Activated T-cell treated with anti-CD3 and anti-CD28 coated beads, Interleukin-2, amount 50 U/mL, for 48 hours (primary cell): ENCODE measurements at places on chromosomes 16 and 17.

- no peak for DNase-seq
These were observed 559.2 kb downstream of the KCNJ18 start for GRCh38 chr17:22251498-22251897.

- no peak for DNase-seq
These were observed 12.7 kb downstream of the NDUFAF8 start for GRCh38 chr17:81251709-81252301.

DNA sequence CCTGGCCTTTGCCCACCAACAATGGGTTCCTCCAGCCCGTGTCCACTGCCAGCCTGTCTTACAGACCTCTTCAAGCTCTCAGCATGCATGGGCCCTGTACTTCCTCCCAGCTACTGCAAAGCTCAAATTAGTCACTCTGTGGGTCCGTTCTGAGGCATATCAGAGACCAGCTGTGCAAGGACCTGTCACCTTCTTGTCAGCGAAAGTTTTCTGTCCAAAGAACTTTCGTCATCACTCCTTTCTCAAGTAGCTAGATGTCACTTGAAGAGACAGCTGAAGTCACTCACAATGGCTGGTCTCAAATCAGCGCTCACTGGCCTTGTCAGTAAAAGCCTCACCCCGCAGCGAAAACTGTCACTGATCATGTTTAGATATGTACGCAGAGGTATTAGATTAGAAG is 91.4 kb upstream of the DYNLRB2 start:
- no peak for DNase-seq

DNA sequence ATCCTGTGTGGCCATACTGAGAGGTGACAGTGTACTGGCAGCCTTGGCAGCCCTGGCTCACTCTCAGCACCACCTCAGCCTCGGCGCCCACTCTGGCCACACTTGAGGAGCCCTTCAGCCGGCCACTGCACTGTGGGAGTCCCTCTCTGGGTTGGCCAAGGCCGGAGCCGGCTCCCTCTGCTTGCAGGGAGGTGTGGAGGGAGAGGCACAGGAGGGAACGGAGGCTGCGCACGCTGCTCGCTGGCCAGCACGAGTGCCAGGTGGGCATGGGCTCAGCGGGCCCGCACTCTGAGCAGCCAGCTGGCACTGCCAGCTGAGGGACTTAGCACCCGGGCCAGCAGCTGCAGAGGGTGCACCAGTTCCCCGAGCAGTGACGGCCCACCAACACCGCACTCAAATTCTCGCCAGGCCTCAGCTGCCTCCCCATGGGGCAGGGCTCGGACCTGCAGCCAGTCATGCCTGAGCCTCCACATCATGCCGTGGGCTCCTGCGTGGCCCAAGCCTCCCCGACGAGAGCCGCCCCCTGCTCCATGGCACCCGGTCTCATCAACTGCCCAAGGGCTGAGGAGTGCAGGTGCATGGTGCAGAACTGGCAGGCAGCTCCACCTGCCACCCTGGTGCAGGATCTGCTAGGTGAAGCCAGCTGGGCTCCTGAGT is 184.4 kb upstream of the TOX3 start:
- no peak for DNase-seq

GRCh38 chr16:80174416-80174815 is 366.4 kb upstream of the DYNLRB2 start:
- no peak for DNase-seq

- no peak for DNase-seq
These were observed 2.3 kb downstream of the DPEP2NB start for GRCh38 chr16:68013440-68013839.

- no peak for DNase-seq
These were observed 2.4 kb downstream of the AOC2 start for GRCh38 chr17:42846594-42847280.

- peak; percentile 39 for DNase-seq
These were observed 631 bp downstream of the TRAF7 start for GRCh38 chr16:2155977-2156848.

DNA sequence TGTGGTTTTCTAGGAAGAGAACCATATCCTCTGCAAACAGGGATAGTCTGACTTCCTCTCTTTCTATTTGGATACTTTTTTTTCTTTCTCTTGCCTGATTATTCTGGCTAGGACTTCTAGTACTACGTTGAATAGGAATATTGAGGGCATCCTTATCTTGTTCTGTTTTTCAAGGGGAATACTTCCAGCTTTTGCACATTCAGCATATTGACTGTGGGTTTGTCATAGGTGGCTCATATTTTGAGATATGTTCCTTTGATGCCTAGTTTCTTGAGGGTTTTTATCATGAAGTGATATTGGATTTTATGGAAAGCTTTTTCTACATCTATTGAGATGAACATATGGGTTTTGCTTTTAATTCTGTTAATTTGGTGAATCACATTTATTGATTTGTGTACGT is 269.8 kb downstream of the MAP2K6 start:
- DNase-seq, result no peak

- peak; percentile 33 for DNase-seq
These were observed 1.8 kb downstream of the ZNRF1 start for GRCh38 chr16:75000481-75001081.

DNA sequence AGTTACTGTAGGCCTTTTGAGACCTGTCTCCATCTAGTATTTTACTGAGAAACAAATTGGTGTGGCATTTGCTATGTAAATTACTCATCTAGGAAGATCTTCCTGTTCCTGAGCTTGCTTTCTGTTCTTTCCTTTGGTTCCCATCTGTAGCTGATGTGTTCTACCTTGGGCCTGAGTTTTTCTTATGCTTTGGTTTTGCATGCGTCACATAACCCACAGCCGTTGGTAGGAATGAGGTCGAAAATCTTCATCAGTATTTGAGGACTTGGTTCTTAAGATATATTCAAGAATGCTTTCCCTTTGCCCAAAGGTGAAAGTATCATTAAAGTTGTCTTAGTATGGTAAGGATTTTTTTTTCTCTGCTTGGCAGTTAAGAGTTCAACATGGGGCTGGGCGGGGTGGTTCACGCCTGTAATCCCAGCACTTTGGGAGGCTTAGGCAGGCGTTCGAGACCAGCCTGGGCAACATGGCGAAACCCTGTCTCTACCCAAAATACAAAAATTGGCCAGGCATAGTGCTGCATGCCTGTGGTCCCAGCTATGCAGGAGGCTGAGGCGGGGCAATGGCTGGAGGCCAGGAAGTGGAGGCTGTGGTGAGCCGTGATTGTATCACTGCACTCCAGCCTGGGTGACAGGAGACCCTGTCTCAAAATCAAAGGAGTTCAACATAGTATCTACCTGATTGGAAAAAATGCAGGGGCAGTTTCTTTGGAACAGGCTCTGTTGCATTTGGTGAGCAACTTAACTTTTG is 28.8 kb downstream of the IST1 start:
- DNase-seq, result no peak

DNA sequence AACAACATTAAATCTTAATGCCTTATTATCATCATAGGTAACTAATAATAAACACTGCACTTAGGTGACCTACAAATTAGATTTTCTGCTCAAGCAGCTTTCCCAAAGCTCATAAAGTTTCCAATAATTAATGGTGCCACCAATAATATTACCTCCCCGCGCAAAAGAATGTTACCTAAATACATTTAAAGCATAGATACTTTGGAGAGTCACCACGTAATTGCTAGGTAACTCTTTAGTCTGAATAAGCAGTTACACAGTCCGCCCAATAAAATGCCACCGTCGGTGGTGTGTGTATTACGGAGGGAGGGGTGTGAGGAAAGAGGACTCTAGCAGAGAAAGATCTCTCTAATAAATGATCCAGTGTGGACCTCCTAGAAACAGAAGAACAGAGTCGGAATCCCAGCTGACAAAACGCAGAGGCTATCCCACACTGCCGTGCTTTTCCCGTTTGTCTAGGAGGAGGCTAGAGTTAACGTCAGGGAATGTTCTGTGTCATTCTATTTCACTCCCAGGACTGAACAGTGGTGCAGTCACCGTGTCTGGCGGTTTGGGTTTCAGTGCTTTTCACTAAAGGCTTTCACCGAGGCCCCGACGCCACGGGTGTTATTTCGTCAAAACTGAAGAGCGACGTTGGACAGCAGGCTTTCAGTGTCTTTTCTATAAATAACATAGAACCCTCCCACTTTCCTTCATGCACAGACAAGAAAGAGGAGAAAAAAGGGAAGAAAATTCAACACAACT is 630 bp downstream of the RNFT1 start:
- peak; percentile 71 for DNase-seq

GRCh38 chr17:40664582-40665333 is at the start of gene KRT222:
Gene KRT222, minus strand, starts transcription at chr17:40665177. Its CDS starts 78 bp downstream, at chr17:40665099.
- no peak for DNase-seq

- DNase-seq, result no peak
These were observed 24.1 kb downstream of the GNPTG start for GRCh38 chr16:1375741-1376410.

GRCh38 chr17:37744961-37745800 is at the start of gene HNF1B:
Gene HNF1B, minus strand, starts transcription at chr17:37745059. Its CDS starts 175 bp downstream, at chr17:37744884.
- peak; percentile 34 for DNase-seq

DNA sequence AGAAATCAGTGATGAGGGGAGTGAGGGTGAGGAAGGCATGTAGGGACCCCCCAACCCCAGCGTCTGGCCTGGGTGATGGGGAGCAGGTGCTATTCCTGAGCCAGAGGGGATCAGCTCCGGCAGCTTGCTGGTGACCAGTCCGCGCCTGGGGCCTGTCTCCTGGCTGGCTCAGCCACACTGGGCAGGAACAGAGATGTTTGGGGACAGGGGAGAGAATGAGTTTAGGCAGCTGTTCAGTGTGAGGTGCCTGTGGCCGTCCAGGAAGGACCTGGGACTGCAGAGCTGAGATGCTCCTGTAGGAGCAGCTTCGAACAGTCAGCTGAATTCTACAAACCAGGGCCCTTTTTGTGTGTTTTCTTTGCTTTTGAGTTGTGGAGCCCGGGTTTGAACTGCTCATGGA is 23.2 kb upstream of the SPNS2 start:
- DNase-seq, result no peak

DNA sequence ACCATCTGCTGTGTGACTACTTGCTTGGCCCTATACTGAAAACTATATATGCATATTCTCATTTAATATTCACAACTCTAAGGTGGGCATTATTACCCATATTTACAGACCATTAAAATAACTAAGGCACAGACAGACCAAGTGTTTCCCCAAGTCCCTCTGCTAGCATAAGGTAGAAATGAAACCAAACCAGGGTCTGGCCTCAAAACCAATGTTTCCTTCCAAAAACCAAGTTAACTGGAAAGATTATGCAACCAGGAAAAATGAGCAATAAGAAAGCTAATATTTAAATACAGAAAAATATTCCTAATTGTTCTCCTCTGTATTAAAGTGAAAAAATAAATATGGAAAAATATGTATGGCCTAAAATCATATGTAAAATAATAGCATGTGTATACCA is 50.1 kb downstream of the XPO6 start:
- DNase-seq, result no peak

DNA sequence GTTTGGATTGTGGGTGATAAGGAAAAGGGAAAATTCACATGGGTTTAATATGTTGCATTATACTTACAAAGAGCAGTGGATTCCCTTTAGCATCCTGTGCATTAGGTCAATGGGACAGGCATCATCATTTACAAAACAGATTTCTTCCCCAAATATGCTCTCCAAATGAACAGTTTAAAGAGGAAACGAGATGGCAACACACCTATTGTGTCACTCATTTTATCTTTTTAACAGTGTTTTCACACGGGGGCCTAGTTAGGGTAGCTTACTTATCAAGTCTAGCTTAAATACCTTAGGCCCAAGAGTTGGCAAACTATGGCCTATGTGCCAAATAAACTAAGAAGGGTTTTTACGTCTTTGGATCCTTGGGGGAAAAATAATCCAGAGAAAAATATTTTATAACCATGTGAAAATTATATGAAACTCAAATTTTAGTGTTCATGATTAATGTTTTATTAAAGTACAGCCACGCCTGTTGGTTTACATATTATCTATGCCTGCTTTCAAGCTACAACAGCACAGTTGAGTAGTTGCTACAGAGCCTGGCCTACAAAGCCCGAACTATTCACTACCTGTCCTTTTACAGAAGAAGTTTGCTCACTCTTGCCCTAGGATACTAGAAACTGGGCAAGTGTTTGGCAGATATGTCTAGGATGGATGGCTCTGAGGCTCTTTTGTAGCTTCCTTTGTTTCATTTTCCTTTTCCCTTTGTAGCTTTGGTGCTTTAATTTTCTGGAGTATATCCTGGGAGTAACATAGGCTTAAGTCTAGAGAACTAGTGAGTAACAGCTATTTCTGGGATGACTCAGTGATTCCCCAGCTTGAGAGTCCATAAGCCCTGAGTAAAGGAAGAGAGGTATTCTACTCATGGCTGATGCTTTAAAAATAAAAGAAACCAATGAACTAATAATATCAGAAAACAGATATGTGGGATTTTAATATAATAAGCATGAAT is 12.4 kb downstream of the NUP93 start:
- no peak for DNase-seq

DNA sequence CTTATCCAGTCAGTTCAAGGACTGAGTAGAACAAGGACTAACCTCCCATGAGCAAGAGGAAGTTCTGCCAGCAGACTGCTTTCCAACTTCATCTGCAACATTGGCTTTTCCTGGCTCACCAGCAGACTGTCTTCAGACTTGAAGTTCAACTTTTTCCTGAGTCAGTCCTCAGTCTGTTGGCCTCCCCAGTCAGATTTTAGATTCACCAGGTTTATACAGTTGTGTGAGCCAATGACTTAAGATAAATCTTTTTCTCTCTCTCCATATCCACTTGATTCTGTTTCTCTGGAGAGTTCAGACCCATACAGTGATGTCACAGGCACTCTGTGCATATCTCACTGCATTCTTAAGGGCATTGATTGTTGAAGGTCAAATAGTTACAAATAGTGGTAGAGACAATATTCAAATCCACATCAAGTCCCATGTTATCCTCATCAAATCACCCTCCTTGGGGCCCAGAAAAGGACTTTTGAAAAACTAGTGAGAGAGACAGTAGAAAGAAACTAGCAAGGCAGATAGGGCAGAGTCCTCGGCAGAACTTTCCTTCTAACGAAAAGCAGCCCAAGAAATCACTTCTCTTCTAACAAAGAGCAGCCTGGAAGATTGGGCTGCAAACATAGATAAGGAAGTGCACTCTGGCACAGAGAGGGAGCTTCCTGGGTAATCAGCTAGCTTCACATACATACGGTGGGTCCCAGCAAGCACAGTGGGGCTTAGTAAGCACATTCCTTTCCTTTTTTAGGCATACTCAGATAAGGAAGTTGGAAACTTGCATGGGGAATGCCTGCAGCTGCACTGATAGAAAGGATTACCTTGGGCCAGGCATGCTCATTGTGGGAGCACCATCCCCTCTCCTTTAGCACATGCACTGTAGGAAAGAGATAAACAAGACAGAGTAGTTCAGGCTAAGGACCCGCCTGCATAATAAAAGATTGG is 132.3 kb upstream of the FAM20A start:
- no peak for DNase-seq

DNA sequence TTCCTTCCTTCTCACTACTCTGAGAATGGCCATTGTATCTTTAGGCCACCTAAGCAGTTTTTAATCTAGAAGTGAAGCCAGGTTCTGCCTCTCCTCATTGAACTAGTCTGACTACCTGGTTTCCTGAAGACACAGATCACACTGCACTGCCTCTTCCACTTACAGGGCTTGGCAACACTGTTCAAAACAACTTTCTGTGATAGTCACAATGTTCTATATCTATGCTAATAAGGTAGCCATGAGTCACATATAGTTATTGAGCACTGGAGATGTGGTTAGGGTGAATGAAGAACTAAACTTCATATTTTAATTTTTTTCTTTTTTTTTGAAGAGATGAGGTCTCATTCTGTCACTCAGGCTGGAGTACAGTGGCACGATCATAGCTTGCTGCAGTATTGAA is 26.9 kb downstream of the RND2 start:
- no peak for DNase-seq
